Activated CD4-positive, alpha-beta T cell treated with anti-CD3 and anti-CD28 coated beads for 36 hours (primary cell): ENCODE measurements at places on chromosomes 12 and 14. TPM values are rescaled to one million over a fixed set of nuclear protein-coding genes. Genes with fewer than 3 reads are reported as not detected.
A peak's percentile ranks its signal among the peaks of the same experiment; 100 is the strongest.

- H3K27me3 ChIP-seq = peaks cover 33% of the 10 kb centered on the region
- H3K4me3 ChIP-seq = no peak overlapping the region
- DNase-seq = no peak
- H3K4me1 ChIP-seq = peaks cover 6% of the 10 kb centered on the region
- H3K27ac ChIP-seq = no peak overlapping the region
- no peaks in the 10 kb centered on the region for H3K36me3 ChIP-seq
These were observed 9.2 kb downstream of the DNAJC22 start for GRCh38 chr12:49355913-49356312.

Gene NYNRIN
- total RNA-seq = 0.16 TPM

GRCh38 chr12:12474471-12474928 lies 88.2 kb downstream of the DUSP16 start:
- H3K36me3 ChIP-seq = peaks cover 63% of the 10 kb centered on the region
- no peaks in the 10 kb centered on the region for H3K27me3 ChIP-seq
- peak overlapping the region; percentile 97 for H3K27ac ChIP-seq
- DNase-seq = peak; percentile 53
- H3K4me1 ChIP-seq = peaks cover 77% of the 10 kb centered on the region
- peak overlapping the region; percentile 59 for H3K4me3 ChIP-seq

Gene POTEM
- not detected for total RNA-seq
